ENCODE measurements at places on chromosomes 3 and 15.

GRCh38 chr3:128343287-128344051 is 123.2 kb downstream of the DNAJB8 start:
- no peak for DNase-seq

- DNase-seq, result no peak
These were observed 514.1 kb upstream of the CFAP20DC start for GRCh38 chr3:59563966-59564365.

- no peak for DNase-seq
These were observed 215.3 kb downstream of the LRTM1 start for GRCh38 chr3:54712539-54712938.

- no peak for DNase-seq
These were observed 244.8 kb downstream of the TLE3 start for GRCh38 chr15:69852916-69853315.

DNA sequence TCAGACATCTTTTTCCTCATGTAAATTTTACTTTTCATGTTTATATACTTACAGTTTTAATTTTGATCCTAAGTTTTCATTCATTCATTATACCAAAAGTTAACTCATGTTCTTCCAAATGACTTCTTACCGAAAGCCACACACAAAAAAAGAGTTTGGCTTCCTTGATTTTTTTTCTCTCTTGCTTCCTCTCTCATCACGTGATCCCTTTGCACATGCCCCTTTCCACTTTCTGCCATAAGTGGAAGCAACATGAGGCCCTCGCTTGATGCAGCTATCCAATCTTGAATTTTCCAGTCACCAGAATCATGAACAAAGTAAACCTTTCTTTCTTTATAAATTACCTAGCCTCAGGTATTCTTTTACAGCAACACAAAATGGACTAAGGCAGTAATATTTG is 93.7 kb downstream of the LEKR1 start:
- DNase-seq, result no peak

DNA sequence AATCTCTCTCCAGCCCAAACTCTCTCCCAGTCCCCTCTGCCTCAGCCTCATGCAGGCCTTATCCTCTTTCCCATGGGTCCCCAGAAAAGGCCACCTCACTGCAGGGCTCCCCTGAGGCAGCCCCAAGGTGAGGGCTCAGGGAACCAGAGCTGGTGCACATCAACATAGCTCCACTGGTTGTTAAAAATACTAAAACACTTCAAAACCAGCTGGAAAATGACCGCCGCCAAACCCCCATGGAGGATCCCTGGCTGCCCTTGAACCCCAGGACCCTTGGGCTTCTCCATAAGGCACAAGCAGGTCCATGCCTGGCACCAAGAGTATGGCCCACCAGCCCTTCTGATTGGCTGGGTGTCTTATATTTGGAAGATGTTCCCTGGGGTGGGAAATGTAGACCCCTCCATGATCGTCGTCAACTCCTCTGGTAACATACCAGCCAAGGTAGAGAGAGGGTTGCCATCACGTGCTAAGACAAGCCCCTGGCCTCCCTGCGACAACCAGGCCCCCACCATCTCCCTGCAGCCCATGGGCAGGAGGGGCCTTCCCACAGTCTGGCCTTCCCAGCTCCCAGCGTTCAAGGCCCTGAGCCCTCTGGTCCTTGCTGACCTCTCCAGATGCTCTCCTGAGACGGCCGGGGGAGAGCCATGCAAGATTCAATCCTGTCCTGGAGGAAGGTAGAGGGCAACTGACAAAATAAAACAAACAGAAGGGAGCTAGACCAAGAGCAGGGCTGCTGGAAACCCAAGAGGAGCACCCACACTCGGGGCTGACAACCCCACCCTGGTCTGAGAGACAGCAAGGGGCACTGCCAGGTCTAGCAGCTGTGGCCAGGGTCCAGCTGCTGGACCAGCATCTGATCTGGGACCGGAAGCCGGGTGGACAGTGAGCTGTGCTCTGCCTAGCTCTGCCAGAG is 132.1 kb upstream of the PRR20G start:
- no peak for DNase-seq

DNA sequence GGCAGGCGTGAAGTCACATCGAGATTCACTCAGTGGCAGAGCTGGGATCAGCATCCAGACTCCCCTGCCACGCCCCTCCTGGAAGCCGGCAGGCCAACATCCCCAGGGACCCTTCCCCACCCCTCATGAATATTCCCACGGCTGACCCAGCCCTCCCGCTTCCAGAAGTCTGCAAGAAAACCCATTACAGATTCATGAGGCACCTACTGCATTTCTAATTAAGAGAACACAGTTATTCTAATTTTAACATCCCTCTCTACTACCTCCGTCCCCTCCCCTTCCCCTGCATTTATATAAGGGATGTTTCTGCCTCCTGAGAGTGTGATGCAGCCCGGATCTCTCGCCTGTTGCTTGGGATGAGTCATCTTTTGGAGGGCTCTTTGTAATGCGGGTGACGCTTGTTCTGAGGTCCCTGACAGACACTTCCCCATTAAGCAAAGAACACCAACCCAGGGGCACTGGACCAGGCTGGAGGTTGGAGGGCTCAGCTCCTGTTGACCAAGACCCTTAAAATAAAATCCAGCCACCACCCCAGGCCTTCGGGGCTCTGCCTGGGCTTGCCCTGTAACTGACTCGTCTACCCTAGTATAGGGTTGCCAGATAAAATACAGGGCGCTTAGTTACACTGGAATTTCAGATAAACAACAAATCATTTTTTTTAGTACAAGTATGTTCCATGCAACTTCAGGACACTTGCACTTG is 118.7 kb downstream of the NUP210 start:
- DNase-seq, result no peak

DNA sequence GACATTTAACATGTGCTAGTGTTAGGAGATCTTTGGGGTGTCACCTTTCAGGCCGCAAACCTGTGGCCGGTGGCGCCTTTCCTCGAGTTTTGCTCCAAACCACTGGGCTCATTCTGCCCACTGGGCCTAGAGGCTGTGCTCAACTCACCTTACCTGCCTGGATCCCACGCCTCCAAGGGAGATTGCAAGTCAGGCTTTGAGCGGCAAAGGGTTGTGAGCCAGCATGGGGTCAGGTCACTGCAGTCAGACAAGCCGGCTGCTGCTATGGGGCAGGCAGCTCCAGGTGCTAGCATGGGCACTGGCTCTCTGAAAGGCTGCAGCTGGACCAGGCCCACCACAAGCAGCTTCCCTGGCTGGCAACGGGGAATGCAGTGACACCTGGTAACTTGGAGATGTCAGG is 265.5 kb downstream of the ZBBX start:
- DNase-seq, result no peak
